ENCODE measurements at places on chromosomes 5 and 9. TPM values are rescaled to one million over a fixed set of nuclear protein-coding genes. Genes with fewer than 3 reads are reported as not detected.

Gene PDGFRB
- 341 TPM for total RNA-seq

Gene NFIB
- 99.9 TPM for total RNA-seq

Gene FAM13B
- total RNA-seq = 19.2 TPM

Gene GRM6
- not detected for total RNA-seq

Gene OBP2B
- total RNA-seq = not detected

Gene TCF7
- 12.1 TPM for total RNA-seq

Gene CCDC192
- total RNA-seq = not detected

Gene ALDH1A1
- 43.9 TPM for total RNA-seq

Gene GPR150
- 9.6 TPM for total RNA-seq
